ENCODE measurements at places on chromosomes 11 and 22.

- peak; percentile 42 for DNase-seq
Observed at GRCh38 chr11:45025716-45026492, 75.2 kb upstream of the TP53I11 start.

DNA sequence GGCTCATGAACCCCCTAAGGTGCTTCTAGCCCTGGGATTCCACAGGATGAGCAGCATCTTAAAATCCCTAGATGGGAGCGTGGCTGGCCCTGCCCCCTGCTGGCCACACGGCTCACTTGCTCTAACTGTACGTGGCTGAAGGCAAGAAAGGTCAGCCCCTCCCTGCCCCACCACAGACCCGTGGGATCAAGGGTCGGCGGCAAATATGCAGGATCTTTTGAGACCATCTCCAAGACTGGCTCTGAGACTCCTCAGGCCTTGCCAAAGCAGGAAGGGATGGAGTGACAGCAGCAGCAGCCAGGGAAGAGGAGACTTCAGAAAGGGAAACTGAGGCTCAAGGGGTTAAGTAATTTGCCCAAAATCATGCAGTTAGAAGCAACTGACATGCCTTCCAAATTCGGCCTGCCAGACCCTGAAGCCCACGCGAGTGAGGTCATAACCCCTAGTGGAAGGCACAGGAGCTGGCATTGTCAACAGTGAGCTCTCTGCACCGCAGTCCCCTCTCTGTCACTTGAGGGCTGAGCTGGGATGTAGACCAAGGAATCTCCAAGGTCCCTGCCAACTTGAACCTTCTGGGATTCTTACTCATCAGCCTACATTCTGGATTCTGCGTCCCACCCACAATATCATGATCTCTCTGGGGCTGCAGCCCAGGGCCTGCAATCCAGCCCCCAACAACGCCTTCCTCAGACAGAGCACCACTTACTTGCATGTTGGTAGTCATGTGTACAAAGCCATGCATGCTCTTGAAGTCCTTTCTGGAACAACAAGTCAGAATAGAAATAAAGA, 31.4 kb downstream of the CREB3L1 start:
- peak; percentile 75 for DNase-seq

GRCh38 chr11:37995886-37996285, 1397.8 kb upstream of the RAG2 start:
- no peak for DNase-seq

DNA sequence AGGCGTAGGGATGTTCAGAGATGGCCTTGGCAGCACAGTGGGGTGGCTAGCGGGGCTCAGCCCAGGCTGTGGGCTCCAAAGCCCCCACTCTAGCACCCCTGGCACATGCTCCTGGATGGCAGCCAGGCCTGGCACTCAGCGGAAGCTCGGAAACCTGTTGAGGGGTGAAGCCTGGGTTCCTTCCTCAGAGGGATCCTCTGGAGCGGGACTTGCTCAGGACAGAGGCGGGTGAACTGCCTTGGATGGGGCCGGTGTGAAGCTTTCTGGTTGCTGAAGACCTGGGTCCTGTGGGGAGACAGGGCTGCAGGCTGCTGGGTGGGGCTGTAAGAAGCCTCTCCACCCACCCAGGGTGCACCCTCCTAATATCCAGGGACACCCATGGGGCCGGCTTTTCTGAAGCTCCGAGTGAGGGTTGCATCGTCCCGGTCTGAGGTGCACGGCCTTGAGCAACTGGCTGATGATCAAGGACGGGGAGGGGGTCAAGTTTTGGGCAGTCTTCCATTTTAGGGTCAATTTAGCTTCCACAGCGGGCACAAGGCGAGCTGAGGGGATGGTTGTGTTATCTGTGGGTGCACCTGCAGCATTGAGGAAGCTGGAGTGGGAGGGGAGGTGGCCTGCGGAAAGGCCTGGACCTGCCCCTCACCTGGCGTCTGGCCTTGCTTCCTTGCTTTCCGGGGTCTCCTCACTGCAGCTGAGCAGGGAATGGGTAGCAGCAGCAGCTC, 5.2 kb downstream of the MRGPRE start:
- DNase-seq: no peak

GRCh38 chr11:112290493-112290850, 29.8 kb upstream of the PLET1 start:
- no peak for DNase-seq

- DNase-seq: no peak
Observed at GRCh38 chr22:32336121-32336603, 21.5 kb upstream of the RFPL3 start.

Data from activated CD8-positive, alpha-beta T cell treated with anti-CD3 and anti-CD28 coated beads, Interleukin-2, amount 10 ng/mL, durations not matched to agents 7 days and 5 days (primary cell).